ENCODE measurements at places on chromosomes 1 and 21.

GRCh38 chr1:113320972-113321680 is 69.2 kb upstream of the MAGI3 start:
- no peak overlapping the region for H3K27ac ChIP-seq
- H3K4me3 ChIP-seq: no peak overlapping the region
- no peaks in the 10 kb centered on the region for H3K27me3 ChIP-seq
- DNase-seq: peak; percentile 11

- no peak overlapping the region for H3K4me3 ChIP-seq
- H3K27ac ChIP-seq: no peak overlapping the region
- no peaks in the 10 kb centered on the region for H3K36me3 ChIP-seq
- no peaks in the 10 kb centered on the region for H3K27me3 ChIP-seq
Measured at GRCh38 chr1:221141096-221141495, 261.9 kb downstream of the HLX start.

GRCh38 chr1:198168227-198168626 is 11.4 kb downstream of the NEK7 start:
- no peaks in the 10 kb centered on the region for H3K4me1 ChIP-seq
- no peak overlapping the region for H3K4me3 ChIP-seq
- no peaks in the 10 kb centered on the region for H3K27me3 ChIP-seq

DNA sequence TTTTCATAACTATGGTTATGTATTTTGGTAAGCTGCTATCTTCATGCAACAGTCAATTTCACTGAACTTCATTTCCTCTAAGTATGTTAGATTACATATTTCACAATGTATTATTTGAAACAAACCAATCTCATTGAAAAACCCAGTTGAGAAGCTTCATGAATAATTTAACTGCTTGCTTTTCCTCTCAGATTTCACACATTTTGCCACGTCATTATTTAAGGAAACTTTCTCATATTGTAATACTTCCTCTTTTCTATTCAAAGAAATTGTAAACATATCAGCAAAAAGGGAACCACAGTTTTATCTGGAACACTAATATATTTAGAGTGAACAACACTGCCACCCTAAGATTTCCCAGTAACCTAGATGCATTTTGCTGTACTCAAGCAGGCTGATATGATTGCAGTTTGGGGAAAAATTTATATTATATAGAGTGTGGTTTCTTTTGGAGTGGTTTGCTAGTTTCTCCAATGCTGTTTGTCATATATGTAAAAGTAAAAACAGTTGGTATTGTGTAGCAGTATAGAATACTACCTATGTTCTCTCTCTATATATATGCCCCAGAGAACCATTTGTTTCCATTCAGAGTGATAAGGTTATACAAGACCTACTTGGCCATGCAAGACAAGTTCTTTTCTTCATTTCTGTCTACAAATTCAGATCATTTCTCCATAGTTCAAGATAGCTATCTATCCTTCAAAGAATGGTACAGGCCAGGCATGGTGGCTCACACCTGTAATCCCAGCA is 28.4 kb upstream of the AHCTF1 start:
- DNase-seq: no peak
- no peak overlapping the region for H3K4me3 ChIP-seq
- no peaks in the 10 kb centered on the region for H3K4me1 ChIP-seq
- H3K36me3 ChIP-seq: peaks cover 25% of the 10 kb centered on the region
- H3K27me3 ChIP-seq: no peaks in the 10 kb centered on the region

DNA sequence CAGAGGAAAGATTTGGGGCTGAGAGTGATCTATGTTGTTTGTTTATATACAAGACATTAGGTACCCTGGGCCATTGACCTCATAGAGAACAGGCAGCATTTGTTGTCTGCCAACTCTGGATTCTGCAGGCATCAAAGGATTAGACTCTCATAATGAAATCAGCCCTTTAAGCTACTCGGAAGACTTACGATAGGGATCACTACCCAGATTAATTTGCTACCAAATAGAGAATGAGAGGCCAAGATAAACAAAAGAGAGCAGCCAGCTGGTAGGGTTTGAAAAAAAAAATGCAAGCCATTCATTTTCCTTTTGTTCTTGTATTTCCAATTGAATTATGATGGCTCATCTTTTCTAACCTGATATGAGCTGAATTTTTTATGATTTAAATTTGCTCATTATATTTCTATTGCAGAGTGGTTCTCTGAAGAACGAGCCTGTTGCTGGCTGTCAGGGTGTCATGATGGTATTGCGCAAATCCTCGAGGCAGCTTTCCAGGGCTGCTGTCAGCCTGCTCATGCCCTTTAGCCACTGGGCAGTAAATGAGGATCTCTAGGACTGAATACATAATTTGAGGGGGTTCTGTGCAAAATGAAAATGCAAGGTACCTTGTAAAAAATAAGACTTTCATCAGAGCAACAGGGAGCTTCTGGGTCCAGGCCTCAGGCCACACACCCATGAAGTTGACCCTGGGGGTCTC is 116.4 kb upstream of the KCNJ15 start:
- H3K27me3 ChIP-seq: no peaks in the 10 kb centered on the region
- H3K4me1 ChIP-seq: peaks cover 26% of the 10 kb centered on the region
- peak; percentile 30 for DNase-seq
- no peak overlapping the region for H3K4me3 ChIP-seq
- H3K27ac ChIP-seq: peak overlapping the region; percentile 82

DNA sequence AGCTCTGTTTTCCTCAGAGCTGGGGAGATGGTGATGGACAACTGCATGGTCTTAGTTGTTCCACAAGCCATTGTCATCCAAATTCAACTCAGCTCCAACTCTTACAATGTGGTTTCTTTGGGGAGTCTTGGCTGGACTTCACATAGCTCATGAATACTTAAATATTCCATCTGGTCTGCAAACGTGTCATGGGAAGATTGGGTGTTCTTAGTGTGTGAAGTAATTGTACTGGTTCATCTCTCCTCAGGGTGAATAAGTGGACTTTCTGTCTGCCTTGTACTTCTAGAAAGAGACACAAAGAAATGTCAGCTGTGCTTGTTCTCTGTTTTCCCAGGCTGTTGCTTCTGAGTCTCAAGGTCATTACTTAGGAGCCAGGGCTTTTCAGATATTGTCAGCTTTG is 106.6 kb downstream of the VPS13D start:
- H3K36me3 ChIP-seq: peaks cover 31% of the 10 kb centered on the region
- DNase-seq: no peak
- H3K27me3 ChIP-seq: no peaks in the 10 kb centered on the region
- H3K4me3 ChIP-seq: no peak overlapping the region
- H3K27ac ChIP-seq: no peak overlapping the region
- H3K4me1 ChIP-seq: no peaks in the 10 kb centered on the region

DNA sequence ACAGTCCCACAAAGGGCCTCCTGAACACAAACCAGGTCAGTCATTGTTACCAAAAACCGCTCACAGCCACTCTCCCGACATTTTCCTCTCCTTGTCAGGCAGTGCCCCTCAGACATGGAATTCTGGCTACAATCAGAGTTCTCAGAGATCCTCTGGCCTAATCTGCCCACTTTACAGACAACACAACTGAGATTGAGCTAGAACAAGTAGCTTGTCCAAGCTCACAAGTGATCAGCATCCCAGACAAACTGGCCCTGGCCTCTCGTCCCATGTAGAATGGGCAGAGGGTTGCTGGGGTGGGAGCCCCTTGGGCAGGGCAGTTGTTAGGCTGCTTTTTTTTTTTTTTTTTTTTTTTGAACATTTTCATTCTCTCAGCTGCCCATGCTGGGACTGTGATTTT is 57.2 kb downstream of the KCNN3 start:
- H3K27ac ChIP-seq: no peak overlapping the region
- H3K4me3 ChIP-seq: no peak overlapping the region
- no peak for DNase-seq
- no peaks in the 10 kb centered on the region for H3K36me3 ChIP-seq
- peaks cover 62% of the 10 kb centered on the region for H3K27me3 ChIP-seq

DNA sequence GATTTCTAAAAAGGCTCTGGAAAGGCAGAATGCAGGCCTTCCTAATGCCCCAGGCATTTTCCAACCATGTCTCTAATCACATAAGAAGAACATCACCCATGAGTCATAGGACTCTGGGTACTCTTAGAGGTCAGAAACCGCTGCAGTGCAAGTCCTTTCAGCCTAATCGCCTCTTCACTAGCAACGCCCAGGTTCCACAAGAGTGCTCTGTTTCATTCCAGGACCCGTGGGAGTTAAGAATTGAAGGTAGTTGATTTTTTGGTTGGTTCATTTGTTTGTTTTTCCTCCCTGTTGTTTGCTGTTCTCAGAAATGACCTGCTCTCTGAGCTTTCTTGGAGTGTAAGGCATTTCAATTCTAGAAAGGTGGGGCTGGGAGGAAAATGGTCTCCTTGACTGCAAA is 123.2 kb downstream of the NR5A2 start:
- no peaks in the 10 kb centered on the region for H3K27me3 ChIP-seq
- DNase-seq: peak; percentile 99
- H3K36me3 ChIP-seq: no peaks in the 10 kb centered on the region
- H3K27ac ChIP-seq: peak overlapping the region; percentile 81
- 0 out of 2 replicates have a peak overlapping the region, but pooled peaks have one; percentile 2 for H3K4me3 ChIP-seq

DNA sequence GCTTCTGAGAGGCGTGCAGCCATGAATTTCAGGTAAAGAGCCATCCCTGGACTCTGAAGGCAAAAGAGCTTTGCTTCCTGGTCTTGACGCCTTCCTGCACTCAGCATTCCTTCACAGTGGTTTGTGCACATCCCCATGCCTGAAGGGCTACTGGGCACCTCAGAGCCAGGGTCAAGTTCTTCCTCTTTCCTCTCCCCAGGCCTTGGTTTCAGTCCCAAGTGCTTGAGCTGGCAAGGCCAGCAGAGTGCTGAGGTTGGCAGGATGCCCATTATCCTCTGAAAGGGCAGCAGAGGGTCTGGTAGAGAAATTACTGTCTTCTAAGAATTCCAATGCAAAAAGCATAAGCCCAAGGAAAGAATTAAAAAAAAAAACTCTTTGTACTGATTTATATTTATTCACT is 1064.9 kb downstream of the TTLL7 start:
- no peaks in the 10 kb centered on the region for H3K27me3 ChIP-seq
- no peak overlapping the region for H3K4me3 ChIP-seq
- DNase-seq: no peak

DNA sequence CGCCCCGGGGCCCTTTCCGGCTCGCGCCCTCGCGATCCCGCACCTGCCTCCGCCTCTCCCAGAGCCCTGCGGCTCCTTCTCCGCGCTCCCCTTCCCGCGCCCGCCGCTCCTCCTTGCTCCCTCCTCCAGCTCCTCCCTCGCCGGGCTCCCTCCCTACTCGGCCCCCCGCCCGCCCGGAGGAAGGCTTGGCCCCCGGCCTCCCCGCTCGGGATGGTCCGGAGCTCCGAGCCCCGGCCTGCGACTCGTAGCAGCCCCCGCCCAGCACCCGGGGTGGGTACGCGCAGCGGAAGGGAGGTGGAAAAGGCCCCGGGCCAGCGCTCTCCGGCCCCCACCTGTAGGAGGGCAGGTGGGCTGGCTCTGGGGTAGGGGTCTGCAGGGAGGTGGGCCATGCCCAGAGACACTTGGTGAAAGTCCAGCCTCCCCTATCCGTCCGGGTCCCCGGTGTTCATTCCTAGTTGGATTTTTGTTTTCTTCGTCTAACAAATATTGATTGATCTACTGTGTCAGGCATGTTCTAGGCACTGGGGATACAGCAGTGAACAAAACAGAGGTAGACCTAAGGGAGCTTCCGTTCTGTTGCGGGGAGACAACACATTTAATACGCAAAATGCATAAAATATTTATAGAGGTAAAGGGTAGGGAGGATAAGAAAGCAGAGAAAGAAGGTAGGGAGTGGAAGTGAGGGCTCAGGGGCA is at the start of gene HTR1D:
HTR1D (minus strand) TSS at position 82 of the 695 bp plus-strand sequence. CDS start 23,283 bp downstream, outside the sequence.
- H3K36me3 ChIP-seq: no peaks in the 10 kb centered on the region
- H3K27ac ChIP-seq: no peak within 1 kb of the TSS
- H3K4me1 ChIP-seq: peaks cover 4% of the 10 kb centered on the region
- H3K27me3 ChIP-seq: peaks cover 6% of the 10 kb centered on the region
- H3K4me3 ChIP-seq: peak within 1 kb of the TSS; percentile 75

- peaks cover 40% of the 10 kb centered on the region for H3K27me3 ChIP-seq
- no peak overlapping the region for H3K4me3 ChIP-seq
- no peak overlapping the region for H3K27ac ChIP-seq
Measured at GRCh38 chr1:166116026-166116425, 50.8 kb downstream of the FAM78B start.

- no peak overlapping the region for H3K27ac ChIP-seq
- H3K27me3 ChIP-seq: no peaks in the 10 kb centered on the region
- DNase-seq: no peak
- no peak overlapping the region for H3K4me3 ChIP-seq
Measured at GRCh38 chr1:200727257-200727656, 11.4 kb upstream of the CAMSAP2 start.

DNA sequence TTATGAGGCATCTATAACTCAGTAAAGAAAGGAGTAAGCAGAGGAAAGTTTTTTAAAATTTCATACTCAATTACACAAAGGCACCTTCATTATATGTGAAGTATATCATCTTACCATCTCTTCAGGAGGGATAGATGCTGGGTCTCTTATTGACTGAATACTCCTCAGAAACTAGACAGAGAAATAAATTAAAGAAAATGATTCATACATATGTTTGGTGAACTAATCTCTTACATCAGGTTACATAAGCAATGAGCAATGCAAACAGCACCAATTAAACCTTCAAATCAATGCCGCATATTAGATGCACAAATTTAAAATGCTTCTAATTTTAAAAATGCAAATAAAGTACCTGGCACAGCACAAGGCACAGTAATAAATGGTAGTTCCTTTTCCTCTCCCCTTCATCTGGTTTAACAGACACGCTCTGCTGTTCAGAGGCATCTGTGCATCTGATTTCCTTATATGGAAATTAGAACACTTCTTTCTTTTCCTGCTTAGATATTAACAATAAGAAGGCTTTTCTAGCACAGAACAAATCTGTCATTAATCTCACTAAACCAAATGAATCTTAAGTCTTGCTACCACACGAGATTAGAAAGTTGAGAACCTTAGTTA is 20.0 kb downstream of the SCYL3 start:
- peaks cover 47% of the 10 kb centered on the region for H3K4me1 ChIP-seq
- H3K4me3 ChIP-seq: peak overlapping the region; percentile 2
- H3K27me3 ChIP-seq: no peaks in the 10 kb centered on the region
- DNase-seq: peak; percentile 54

GRCh38 chr1:62588000-62588399 is 9.3 kb upstream of the ANGPTL3 start:
- no peaks in the 10 kb centered on the region for H3K4me1 ChIP-seq
- H3K27ac ChIP-seq: no peak overlapping the region
- no peaks in the 10 kb centered on the region for H3K27me3 ChIP-seq
- H3K36me3 ChIP-seq: no peaks in the 10 kb centered on the region

DNA sequence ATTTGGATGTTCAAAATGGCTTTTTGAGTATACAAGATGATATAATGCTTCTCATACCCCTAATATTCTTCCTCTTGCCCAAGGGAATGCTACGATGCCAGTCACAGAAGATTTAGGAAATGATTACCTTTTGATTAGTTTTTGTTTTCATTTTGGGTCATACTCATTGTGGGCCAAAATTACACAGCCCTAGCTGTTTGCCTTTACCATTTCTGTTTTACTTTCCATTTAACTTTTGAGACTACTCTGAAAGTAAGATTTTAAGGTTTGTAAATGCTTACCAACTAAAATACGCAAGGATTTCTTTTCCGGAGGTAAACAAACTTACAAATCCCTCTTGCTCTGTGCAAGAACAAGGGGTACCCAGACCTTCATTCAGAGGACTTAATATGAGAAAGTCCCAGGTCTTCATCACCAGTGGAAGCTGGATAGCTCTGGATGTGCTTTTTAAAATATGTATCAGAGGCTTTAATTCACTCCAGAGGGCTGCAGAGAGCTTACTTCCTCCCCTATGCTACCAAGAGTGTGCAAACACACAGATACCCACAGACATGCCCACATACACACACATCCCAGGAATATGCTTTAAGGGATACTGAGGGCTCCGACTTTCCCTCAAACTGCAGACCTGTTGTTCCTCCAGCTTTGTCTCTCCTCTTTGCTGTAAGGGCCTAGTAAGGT is 631.4 kb downstream of the SMYD3 start:
- H3K4me3 ChIP-seq: no peak overlapping the region
- no peak overlapping the region for H3K27ac ChIP-seq
- DNase-seq: no peak
- H3K4me1 ChIP-seq: no peaks in the 10 kb centered on the region
- no peaks in the 10 kb centered on the region for H3K27me3 ChIP-seq
- H3K36me3 ChIP-seq: no peaks in the 10 kb centered on the region
